H1 (cell line): ENCODE measurements at places on chromosomes 6 and 20.

- no peak overlapping the region for H3K27ac ChIP-seq
- H3K4me3 ChIP-seq: no peak overlapping the region
- no peaks in the 10 kb centered on the region for H3K27me3 ChIP-seq
- no peak for DNase-seq
- no peaks in the 10 kb centered on the region for H3K36me3 ChIP-seq
Observed at GRCh38 chr6:107506145-107506544, 16.2 kb downstream of the SOBP start.

- no peaks in the 10 kb centered on the region for H3K4me1 ChIP-seq
- no peak overlapping the region for H3K27ac ChIP-seq
Observed at GRCh38 chr20:53816872-53817398, 223.3 kb upstream of the ZNF217 start.

DNA sequence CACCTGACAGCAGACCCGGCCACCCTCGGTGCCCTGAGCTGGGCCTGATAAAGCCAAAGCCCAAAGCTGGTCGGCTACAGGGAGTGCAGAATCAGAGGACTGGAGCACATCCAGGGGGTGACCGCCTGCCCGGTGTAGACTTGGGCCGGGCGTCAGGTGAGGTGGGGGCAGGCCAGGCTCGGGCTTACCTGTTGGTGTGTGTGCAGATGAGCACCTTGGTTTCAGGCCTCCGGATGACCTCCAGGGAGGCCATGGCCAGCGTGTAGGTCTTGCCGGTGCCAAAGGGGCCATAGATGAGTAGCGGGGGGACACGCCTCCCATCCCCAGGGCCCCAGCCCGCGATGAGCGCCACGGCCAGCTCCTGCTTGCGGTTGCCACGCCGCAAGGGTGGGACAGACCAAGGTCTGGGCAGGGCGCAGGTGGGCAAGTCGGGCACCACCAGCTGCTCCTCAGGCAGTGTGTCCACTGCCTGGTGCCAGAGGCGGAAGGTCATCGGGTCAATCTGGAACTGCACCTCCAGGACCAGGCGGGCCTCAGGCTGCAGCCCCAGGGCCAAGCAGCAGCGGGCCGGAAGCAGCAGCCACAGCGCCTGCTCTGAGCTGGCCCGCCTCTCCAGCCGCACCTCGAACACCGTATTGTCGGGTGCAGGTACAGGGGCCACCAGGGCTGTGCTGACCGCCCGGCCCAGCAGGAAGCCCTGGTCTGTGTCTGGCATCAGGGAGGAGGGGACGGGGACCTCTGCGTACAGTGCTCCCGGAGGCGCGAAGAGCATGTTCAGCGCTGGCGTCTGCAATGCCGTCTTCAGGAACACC is 5.7 kb downstream of the HELZ2 start:
- no peaks in the 10 kb centered on the region for H3K27me3 ChIP-seq
- 0 out of 2 replicates have a peak, but pooled peaks cover 3% of the 10 kb centered on the region for H3K4me1 ChIP-seq
- H3K36me3 ChIP-seq: no peaks in the 10 kb centered on the region
- no peak for DNase-seq
- H3K4me3 ChIP-seq: no peak overlapping the region

GRCh38 chr20:45893831-45894230 is 2.7 kb downstream of the CTSA start:
- no peak overlapping the region for H3K27ac ChIP-seq
- H3K4me3 ChIP-seq: no peak overlapping the region
- peaks cover 5% of the 10 kb centered on the region for H3K4me1 ChIP-seq
- H3K36me3 ChIP-seq: peaks cover 21% of the 10 kb centered on the region
- no peak for DNase-seq
- no peaks in the 10 kb centered on the region for H3K27me3 ChIP-seq

- no peaks in the 10 kb centered on the region for H3K27me3 ChIP-seq
- H3K4me3 ChIP-seq: no peak overlapping the region
- DNase-seq: no peak
- H3K36me3 ChIP-seq: no peaks in the 10 kb centered on the region
- no peaks in the 10 kb centered on the region for H3K4me1 ChIP-seq
Observed at GRCh38 chr6:167762259-167762962, 64.3 kb upstream of the AFDN start.

DNA sequence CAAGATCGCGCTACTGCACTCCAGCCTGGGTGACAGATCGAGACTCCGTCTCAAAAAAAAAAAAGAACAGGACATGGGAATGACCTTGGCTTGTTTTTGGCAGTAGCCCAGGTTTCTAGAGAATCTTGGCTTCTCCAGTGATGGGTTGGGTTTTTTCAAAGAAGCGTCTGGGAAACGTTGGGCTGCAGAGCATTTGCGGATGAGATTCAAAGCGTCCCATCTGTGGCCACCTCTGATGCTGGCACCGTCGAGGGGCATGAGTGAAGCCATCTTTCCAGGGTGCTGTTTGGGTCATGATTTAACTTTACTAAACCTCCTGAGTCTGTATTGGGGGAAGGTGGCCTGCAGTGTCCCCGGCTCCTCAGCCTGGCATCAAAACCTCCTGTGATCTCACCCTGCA is 43.2 kb upstream of the SRF start:
- H3K27ac ChIP-seq: no peak overlapping the region
- peaks cover 11% of the 10 kb centered on the region for H3K4me1 ChIP-seq
- H3K4me3 ChIP-seq: no peak overlapping the region
- no peaks in the 10 kb centered on the region for H3K27me3 ChIP-seq

DNA sequence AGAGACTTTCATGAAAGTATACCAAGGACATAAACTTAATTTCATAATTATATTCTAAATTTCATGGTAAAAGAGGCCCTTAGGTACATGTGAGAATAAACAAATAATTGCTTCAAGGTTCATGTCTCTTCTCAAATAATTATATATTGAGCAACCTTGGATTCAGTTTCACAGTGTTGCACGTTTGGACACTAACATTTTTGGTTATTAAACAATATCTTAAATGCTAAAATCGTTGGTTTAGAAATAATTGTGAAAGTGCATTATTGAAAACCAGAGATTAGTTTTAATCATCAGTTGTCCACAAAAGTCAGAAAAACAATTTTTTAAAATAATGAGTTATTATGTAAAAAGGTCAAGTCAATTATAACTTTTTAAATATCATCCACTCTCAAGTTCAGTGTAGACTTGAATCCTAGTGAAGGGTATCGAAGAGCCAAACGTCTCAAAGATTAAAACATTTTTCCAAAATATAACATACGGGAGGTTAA is 227.1 kb upstream of the DEFB112 start:
- H3K4me3 ChIP-seq: no peak overlapping the region
- no peaks in the 10 kb centered on the region; the same call in 1 of the 2 replicates for H3K4me1 ChIP-seq
- no peaks in the 10 kb centered on the region for H3K36me3 ChIP-seq
- no peak overlapping the region for H3K27ac ChIP-seq
- H3K27me3 ChIP-seq: no peaks in the 10 kb centered on the region
- no peak for DNase-seq

DNA sequence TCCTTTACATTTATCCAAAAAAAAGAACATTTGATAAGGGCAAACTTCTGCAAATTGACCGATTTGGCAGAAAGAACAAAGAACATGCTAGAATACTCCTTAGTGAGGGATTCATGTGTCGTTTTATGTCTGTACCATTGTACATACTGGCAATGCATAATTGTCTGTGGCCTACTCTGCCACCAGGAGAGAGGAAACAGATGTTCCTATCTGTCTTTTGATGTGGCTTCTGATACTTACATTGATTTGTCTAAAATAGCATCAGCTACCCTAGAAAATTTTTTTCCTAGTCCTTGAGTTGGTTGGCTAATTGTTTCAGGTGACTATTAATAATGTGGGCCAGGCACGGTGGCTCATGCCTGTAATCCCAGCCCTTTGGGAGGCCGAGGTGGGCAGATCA is 654.1 kb downstream of the KIF16B start:
- H3K27ac ChIP-seq: no peak overlapping the region
- H3K4me3 ChIP-seq: no peak overlapping the region
- no peak for DNase-seq
- H3K27me3 ChIP-seq: no peaks in the 10 kb centered on the region
